ENCODE measurements at places on chromosomes 4 and X.

DNA sequence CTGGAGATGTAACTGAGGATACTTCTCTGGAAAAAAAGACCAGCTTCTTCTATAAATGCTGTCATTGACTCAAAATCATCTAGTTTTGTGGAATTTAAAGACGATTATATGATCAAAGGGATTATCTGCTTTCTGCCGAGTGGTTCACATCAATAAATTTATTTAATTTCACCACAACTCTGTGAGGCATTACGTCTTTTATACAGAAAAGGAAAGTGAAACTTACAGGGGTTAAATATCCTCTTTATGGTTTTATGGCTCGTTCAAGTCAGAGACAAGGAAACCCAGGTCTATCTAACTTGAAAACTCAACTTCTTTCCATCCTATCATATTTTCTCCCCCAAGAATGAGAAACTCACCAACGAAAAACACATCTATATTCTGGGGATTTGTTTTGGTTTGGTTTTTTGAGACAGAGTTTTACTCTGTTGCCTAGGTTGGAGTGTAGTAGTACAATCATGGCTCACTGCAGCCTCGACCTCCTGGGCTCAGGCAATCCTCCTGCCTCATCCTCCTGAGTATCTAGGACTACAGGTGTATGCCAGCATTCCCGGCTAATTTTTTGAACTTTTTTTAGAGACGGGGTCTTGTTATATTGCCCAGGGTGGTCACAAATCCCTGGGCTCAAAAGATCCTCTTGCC is 377.9 kb upstream of the EMCN start:
- no peak for DNase-seq

- no peak for DNase-seq
These were observed 2.0 kb upstream of the NYX start for GRCh38 chrX:41445171-41445570.

- no peak for DNase-seq
These were observed 122.0 kb upstream of the LNX1 start for GRCh38 chr4:53713296-53713695.

DNA sequence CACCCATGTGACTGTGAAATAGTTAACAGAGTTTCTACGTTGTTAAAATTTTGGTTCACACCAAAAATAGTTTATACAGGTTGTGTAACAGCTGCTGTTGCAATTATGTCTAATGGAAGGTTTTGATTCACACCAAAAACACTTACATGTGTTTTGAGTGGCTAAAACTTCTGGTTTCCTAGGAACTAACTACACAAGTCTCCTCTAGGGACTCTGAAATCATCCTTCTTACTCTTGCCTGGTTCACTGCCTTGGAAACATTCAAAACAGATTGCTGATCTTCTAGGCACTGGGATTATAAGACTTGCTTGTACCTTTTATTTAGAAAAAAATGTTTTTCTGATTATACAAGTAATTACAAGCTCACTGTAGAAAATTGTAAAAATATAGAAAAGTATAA is 14.9 kb upstream of the MORC4 start:
- no peak for DNase-seq

DNA sequence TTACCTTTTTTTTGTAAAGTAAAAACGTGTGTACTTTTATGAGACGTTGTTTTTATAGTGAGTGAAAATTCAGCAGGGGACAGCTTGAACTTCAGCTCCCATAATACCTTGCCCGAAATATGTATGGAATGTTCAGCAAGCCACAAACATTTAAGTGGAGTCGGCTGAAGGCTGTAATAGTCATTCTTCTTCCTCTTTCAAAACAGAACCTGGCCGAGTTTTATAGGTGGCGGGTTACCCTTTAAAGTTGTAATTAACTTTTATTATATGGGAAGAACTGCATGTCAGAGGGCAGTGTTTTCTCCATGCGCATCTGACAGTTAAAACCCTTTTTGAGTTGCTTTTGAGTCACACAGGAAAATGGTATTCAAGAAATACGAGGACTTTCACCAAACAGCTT is 50.7 kb downstream of the CLDN34 start:
- no peak for DNase-seq

- no peak for DNase-seq
These were observed 53.6 kb downstream of the PCDH19 start for GRCh38 chrX:100356351-100356896.

GRCh38 chr4:113106108-113106507 is 56.7 kb downstream of the ANK2 start:
- no peak for DNase-seq

DNA sequence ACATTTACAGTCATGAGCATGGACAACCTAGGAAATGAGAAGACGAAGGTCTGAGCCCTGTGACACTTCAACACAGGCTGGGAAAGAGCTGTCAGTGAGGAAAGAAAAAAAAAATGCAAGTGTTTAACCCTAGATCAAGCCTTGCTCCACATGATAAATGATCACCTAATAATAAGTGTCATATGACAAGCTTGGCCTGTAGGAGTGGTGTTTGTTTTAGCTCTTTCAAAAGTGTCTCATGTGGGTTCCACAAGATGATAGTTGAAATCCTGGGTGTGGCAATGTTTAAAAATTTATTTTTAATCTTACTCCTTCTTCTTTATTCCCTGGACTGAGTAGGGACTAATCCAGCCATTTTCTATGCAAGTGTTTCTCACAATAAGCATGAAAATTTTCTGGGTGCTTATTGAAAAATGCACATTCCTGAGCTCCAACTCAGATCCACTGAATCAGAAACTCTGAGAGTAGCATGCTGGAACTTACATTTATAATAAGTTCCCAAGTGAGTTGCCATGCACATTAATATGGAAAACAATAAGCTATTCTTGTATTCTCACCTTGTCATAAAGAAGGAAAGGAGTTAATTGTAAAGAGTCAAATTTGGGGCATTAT is 138.3 kb downstream of the AREG start:
- no peak for DNase-seq

DNA sequence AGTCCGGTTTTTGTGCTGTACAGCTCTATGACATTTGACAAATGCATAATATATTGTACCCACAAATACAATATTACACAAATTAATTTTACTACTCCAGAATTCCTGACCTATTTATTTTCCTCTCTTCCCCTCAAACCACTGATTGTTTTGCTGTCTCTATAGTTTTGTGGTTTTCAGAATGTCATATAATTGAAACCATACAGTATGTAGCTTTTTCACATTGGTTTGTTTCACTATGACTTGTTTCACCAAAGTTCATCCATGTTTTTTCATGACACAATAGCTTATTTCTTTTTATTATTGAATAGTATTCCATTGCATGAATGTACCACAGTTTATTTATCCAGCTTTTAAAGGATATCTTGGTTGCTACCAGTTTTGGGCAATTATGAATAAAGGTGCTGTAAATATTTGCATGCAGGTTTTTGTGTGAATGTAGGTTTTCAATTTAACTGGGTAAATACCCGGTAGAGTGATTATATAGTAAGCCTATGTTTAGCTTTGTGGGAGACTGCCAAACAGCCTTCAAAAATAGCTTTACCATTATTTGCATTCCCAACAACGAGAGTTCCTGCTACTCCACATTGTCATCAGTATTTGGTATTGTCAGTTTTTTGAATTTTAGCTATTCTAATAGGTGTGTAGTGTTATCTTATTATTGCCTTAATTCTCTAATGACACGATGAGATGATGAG is 25.9 kb downstream of the RNF175 start:
- no peak for DNase-seq

- DNase-seq = no peak
These were observed 913 bp upstream of the SMIM10L2A start for GRCh38 chrX:135420831-135421230.

DNA sequence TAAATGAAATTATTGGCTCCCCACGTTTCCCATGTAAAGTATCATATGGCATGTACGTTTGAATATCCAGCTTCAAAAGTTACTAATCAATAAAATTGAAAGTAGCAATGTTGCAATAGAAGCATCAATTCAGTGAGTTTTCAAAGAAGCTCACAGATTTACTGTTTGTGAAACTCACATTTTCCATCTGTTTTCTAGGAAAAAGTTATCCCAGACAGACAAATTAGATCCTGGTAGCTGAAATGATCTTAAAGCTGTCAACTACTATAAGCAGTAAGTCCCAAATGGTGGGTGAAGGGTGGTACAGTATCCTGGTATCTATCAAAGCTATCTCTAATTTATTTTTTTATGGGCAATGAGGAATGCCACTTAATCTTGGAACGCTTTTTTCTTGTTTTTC is 60.7 kb upstream of the MXRA5 start:
- no peak for DNase-seq

- no peak for DNase-seq
These were observed 329.6 kb upstream of the CLNK start for GRCh38 chr4:11014199-11014598.

- DNase-seq = no peak
These were observed 17.1 kb upstream of the HERC3 start for GRCh38 chr4:88575186-88575585.

DNA sequence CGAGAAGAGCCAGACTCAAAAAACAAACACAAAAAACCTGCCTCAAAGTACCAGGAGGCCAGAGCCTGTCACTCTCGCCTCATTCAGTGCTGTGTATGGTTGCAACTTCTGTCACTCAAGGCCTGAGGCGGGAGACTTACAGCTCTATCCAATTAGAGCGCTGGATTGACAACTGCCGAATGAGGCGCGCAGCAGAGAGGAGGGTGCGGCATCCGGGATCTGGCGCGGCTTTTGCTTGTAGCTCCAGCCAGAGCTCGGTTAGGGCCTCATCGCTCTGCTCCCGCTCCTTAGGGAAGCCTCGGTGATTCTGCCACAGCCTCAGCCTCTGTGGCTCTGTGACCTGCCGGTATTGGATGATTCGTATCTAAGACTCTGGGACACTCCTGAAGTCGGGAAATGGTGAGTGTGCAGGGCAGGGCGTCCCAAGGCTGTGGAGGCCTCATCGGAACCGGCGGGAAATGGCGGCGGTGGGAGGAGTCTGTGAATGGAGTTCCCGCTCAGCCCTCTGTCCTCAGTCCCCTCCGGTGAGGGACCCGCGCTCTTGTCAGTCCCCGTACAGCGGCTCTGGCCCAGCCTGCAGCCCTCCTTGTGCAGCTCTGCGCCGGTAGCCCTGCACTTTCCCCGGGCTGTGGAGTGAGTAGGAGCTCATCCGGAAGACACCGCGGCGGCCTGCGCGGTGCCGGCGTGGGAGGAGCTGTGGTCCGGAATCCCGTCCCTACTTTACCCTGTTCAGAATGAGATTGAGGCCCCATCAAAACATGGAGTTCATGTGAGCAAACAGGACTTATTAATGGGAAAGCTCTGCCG is at the start of gene ZNF718:
TSS of gene ZNF718 (plus strand) at position 227 of the 807 bp plus-strand sequence. CDS start at position 397, 170 bp downstream.
- DNase-seq = peak; percentile 86

DNA sequence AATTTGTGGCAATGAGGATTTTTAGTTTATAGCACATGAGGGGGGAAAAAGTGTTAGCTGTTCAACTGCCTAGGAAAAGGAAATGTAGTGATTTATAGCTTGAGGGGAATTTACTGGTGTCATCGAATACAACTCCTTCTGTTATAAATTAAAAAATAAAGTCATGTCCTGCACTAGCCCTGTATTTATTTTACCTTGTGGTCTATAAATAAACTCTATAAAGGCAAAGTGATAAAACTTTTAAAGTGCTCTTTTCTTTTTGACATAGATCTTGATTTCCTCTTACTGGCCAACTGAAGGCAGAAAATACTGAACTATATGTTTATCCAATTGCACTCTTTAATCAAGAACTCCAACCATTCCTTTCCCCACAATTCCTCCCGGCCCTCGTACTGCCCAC is 672.1 kb upstream of the SLIT2 start:
- DNase-seq = no peak

- no peak for DNase-seq
These were observed 82.9 kb downstream of the OR13H1 start for GRCh38 chrX:131626681-131627296.

DNA sequence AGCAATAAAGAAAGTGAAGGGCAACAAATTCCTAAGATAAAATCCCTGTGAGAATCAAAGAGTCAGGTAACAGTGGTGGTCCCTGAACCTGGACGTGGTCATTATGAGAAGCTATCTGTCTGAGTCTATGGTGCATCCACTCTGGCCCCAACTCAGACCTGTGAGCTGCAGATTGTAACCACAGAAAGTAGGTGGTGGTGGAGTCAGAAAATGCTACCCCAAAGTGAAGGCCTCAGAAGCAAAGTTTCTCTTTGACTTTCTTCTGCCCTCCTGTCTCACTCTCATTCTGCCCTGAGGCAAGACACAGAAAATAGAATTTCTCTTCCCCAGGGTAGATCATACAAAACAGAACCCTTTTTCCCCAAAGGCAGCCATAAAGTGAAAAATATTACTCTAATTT is 84.1 kb upstream of the NEIL3 start:
- no peak for DNase-seq

GRCh38 chrX:71099736-71100135 is 4.1 kb downstream of the FOXO4 start:
- no peak for DNase-seq

DNA sequence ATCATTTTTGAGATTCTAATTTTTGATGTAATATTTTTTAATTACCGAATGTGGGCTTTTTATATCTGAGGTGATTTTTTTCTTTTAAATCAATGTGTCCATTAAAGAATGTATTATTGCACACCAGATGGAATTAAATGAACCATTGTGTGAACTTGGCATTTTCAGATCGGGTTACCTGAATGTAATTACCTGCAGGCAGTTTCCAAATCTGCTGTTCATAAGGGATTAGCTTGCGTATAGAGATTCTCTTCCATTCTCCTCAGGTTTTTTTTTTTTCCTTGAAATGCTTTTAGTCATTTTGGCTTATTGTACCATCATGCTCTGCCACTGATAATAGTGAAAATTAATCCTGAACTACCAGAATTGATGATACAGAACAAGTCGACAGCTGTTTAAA is 511.5 kb upstream of the ATOH1 start:
- no peak for DNase-seq

- DNase-seq = no peak
These were observed 74.4 kb downstream of the OTC start for GRCh38 chrX:38426785-38427184.

GRCh38 chr4:85672116-85672515 is 197.2 kb downstream of the ARHGAP24 start:
- no peak for DNase-seq

DNA sequence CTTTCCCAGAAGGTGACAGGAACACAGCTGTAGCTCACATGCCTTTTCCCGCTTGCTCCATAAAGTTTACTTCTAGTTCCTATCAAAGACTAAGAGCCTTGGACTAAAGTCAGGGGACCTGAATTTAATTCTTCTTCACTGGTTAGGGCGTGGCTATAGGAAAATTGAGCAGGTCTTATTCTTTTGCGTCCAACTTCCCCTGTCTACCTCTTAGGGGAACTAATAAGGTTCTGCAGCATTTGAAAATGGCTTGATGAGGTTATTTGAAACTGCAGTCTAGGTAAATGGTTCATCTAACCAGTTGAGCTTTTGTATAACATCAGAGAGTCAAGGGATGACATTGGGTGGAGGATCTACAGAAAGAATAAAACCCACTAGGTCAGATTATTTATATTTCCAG is 2.6 kb downstream of the ARHGAP10 start:
- no peak for DNase-seq

DNA sequence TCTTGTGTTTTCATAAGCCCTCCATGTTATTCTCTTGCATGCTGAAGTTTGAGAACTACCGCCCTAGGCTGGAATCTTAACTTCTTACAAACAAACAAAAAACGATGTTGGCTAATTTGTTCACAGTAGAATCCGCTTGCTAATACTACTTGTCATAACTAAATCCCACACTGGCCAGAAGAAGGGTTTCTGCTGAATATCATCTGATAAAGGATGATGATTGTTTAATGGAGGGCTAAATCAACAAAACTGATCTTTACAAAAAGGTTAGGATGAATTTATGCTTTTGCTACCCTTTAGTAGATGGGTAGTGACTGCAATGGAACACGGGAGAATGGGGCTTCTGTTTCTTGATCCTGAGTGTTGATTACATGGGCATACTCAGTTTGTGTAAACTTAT is 42.3 kb downstream of the SPATA4 start:
- no peak for DNase-seq
